NCI-H1694 treated with DMSO at 0.1 percent for 48 hours (cell line): ENCODE measurements at places on chromosomes 5 and 9.

- DNase-seq, result no peak
These were observed 3.0 kb downstream of the FLT4 start for GRCh38 chr5:180646289-180646962.

GRCh38 chr5:28822071-28822470 is 1783.7 kb upstream of the CDH9 start:
- DNase-seq, result no peak

DNA sequence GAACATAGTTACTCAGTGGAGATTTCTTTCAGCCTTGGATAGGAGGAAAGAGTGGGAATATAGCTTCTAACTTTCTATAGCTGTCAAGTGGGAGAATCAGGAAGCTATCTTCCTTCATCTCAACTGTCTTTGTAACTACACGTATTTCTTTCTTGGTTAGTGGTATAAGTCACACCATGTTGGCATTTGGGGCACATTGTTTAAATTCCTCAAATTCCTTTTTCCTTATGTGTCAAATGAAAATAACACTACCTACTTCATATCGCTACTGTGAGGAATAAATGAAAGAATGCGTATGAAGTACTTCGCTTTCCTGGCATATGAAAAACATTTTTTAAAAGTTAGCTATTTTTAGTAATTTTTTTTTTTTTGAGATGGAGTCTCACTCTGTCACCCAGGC is 1082.5 kb upstream of the WWC1 start:
- no peak for DNase-seq

GRCh38 chr9:107422189-107423185 is 67.1 kb downstream of the KLF4 start:
- peak; percentile 12 for DNase-seq
